Spinal cord (tissue), 10 donors: ENCODE measurements at places on chromosomes 2 and 18.

- DNase-seq = no peak
Measured at GRCh38 chr2:190443778-190444481, 35.8 kb downstream of the MFSD6 start.

DNA sequence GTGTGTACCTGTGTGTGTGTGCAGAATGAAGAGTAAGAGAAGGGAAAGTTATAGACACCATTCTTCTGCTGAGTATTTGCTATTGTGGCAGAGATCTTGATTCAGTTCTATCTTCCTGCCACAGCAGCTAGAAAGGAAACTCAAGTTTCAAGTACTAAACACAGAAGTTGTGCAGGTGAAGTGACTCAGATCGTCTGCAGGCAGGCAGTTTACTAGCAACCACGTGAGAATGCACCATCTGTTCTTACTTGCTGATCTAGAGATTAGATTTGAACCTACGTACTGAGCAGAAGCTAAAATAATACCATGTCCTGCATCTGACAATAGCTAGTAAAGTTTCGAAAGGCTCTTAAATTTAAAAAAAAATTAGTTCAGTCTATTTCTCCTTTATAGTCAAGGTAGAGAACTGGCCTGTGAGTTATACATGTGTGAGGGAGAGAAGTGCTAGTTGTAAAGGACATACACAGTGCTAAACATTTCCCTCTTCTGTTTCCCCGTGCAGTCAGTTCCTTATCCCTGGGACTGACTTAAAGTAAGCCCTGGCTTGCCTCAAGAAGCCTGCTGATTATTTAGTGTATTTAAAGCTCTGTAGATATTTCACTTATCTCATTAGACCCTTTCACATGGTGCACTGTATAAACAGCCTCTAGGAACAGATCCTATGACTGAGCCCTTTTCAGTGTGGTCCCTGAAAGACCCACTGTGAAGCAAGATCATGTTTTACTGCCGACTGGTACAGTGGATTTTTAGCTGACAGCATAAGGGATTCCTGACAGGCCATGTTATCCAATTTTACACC, 45.0 kb downstream of the SLC38A11 start:
- no peak for DNase-seq

DNA sequence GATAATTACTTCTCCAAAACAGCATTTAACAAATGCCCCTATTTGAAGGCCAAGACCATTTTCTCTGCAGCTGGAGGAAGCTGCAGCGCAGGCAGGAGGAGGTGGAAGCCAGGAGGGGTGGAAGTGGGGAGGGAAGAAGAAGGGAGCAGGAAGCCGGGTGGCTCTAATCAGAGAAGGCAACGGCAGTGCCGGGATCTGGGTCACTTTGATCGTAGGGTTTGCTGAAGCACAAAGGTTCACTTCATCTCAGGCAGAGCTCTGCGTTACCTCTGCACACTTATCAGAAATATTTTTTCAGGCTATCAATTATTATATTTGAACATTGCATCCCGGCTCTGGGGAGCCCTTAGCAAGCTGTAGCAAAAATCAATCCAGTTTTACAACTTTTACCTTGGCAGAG, 315.8 kb upstream of the POU3F3 start:
- DNase-seq = no peak

GRCh38 chr2:220935789-220936321, 636.2 kb downstream of the EPHA4 start:
- no peak for DNase-seq

- no peak for DNase-seq
Measured at GRCh38 chr2:28352104-28352503, 40.6 kb upstream of the FOSL2 start.

- no peak for DNase-seq
Measured at GRCh38 chr2:178018141-178018540, 54.4 kb downstream of the PDE11A start.

GRCh38 chr2:168939918-168940317, 38.8 kb downstream of the G6PC2 start:
- no peak for DNase-seq

DNA sequence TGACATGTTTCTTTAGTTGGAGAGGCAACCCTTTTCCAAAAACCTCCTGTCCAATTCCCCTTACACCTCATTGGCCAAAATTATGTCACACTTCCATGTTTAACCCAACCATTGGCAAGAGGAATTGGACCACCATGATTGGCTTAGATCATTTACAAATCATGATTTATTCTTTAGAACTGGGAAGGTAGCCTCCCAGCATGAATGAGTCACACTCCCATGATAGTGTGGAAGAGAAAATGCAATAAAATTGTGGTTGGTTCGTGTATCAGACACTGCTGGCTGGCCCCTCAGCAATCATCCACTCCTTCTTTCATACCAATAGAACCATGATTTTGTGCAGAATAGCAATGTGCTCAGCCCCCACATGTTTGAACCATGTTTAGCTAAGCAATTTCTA, 156.6 kb upstream of the ACVR2A start:
- no peak for DNase-seq

DNA sequence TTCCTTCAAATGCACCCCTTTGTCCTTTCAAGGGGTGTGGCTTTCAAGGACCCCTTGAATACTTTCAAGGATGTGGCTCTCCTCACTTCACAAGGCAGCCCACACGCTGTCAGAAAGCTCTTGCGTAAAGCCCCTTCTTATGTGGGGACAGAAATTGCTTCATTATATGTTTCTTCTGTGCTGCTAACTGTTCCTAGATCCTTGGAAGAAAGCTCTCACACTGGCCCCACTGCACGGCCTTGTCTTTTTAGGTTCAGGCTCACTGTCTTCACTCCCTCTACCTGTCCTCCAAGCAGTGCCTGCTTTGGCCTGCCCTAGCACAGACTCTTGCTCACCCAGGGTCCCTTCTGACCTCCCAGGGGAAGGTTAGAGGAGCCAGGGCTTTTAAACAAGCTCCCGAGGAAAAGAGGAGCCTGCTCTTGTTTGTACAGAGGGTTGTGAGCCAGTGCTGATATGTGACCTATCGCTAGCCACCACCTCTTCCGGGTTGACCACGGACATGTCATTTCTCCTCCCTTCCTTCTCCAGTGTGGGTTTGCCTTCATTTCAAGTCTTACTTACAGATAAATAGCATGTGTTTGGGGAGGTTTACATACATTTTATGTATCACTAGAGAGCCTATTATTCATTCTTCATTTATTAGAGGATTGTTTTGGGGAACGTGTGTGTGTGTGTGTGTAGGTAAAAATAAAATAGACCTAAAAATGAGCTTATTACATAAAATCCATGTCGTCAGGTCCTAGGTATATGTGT, 94.7 kb downstream of the RTN4 start:
- DNase-seq = no peak

DNA sequence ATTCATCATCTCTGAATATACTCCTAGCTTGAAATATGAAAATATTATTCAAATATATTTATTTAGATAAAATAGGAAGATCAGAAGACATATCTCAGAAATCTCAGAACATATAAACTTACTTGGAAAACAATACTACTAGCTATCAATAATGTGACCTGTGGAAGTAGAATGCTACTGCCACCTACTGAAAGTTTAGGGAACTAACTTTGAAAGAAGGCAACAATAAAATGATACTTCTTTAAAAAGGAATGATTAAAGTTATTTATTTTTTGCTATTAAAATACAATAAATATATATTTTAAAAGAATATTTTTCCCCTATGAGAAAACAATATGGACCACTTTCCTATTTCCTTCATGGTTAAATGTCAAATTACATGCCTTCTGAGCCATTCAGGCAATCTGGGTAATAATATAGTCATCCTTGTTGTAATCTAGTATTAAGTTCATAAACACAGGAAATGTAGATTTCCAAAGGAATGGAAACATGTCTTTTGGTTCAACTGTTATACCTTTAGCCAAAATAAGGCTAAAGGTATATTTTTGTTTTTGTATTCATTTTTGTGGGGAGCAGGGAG, 26.0 kb downstream of the ACADL start:
- peak; percentile 21 for DNase-seq

GRCh38 chr2:126638746-126639145, 17.2 kb upstream of the GYPC start:
- DNase-seq = no peak

DNA sequence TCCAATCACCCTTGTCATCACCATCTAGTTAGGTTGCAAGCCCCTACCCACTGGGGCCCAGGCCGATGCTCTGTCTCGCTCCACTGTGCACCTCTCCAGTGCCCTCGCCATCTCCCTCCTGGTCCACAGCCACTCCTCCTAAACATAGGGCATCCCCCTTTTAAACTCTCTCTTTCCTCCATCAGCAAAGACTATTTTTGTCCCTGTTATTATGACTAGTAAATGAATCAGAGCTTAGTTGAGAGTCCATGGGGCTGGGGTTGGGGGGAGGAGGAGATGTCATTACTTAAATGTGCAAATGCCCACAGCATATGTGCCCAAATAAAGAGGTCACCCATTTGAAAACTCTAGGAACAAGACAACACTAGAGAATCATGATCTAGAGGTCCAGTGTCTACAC, 167.4 kb downstream of the TRABD2A start:
- DNase-seq = no peak

DNA sequence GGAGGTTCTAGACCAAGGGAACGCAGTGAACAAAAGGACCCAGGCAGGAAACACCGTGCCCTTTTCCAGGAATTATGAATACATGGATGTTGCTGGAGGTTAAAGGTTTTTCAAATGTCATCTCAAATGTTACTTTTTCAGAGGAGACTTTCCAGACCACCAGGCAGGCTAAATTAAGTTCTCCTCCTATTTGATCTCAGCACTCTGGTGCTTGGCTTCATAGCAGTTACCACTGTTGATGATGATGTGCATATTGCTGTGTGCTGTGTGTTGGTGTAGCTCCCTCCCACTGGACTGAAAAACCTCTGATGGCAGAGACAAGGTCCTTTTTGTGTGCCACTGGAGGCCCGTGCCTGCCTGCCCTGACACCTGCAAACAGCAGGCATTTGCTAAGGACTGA, 137.3 kb upstream of the PTPRM start:
- DNase-seq = no peak

DNA sequence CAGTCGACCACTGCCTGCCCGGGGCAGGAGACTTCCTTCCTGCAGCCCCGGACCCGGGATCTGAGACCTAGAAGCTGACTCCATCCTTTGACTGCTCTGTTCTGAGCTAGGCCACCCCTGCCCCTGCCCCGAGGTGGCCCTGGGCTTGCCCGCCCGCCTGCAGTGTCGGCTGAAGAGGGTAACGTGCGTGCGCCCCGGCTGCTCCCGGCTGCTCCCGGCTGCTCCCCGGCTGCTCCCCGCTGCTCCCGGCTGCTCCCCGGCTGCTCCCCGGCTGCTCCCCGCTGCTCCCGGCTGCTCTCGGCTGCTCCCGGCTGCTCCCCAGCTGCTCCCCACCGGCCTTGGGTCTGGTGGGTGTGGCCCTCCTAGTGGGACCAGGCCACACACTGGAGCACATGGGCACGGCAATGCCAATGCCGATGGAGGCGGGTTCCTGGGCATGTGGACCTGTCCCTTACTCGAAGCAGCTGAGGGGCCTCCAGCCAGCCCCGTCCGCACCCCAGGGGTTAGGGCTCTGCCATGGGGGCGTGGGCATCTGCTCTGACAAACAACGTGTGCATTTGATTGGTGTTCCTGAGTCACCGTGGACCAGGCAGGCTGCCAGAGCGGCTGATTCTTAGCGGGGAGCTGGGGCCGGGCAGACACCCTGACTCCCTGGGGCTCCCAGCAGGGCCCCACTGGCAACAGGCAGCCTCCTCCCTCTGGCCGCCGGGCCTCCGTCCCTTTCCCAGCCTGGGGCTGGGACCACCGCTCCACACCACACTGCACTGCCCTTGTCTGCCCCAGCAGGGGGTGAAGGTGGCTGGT, 2.0 kb upstream of the GAL3ST2 start:
- no peak for DNase-seq
